ENCODE measurements at places on chromosomes 7 and 10. TPM values are rescaled to one million over a fixed set of nuclear protein-coding genes. Genes with fewer than 3 reads are reported as not detected.

Gene PLXDC2
- total RNA-seq: 13.1 TPM

Gene LBX1
- not detected for total RNA-seq

GRCh38 chr10:115989621-115990020 is 283.4 kb downstream of the GFRA1 start:
- no peak for DNase-seq

DNA sequence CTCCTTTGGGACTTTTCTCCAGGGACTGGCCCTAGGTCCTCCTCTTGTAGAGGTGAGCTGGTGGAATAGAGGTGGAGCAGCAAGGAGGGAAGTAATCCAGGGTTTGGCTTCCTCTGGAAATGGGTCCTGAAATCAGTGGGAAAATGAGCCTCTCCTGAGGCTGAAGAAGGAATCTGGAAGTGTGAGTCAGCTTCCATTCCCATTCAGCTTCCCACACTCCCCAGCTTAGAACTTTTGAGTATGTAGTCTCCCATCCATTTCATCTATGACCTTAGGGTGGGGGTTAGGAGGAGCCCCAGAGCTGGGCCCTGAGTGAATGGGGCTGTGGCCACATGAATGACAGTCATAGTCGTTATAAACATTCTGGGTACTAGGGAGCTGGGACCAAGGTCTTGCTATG is 17.7 kb downstream of the LDB1 start:
- no peak for DNase-seq

DNA sequence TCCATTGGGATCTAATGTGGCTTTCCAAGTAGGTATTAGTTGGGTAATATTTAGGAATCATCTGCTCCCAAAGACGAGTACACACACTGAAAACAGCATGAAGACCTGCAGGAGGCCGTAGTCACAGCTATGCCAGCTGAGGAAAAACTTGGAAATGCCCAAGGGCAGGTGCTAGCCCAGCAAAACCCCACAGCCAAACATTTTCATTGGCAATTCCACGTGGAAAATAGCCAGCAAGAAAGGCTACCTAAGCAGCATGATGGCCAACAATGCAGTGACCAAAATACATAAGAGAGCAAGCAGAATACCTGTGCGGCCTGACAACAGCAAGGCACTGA is 32.7 kb downstream of the DOCK4 start:
- DNase-seq: no peak

Measured in Right ventricle myocardium inferior (tissue), 1 donor.